ENCODE measurements at places on chromosomes 12 and 14. TPM values are rescaled to one million over a fixed set of nuclear protein-coding genes. Genes with fewer than 3 reads are reported as not detected.

- no peak for DNase-seq
- H3K4me3 ChIP-seq, result no peak overlapping the region
- no peaks in the 10 kb centered on the region for H3K36me3 ChIP-seq
Observed at GRCh38 chr14:77580477-77580876, 36.0 kb downstream of the SPTLC2 start.

- no peaks in the 10 kb centered on the region for H3K4me1 ChIP-seq
- no peaks in the 10 kb centered on the region for H3K27me3 ChIP-seq
- no peak overlapping the region for H3K27ac ChIP-seq
- H3K4me3 ChIP-seq, result no peak overlapping the region
- no peak for DNase-seq
Observed at GRCh38 chr12:19553175-19553574, 113.9 kb downstream of the AEBP2 start.

- H3K27ac ChIP-seq, result no peak overlapping the region
- no peaks in the 10 kb centered on the region for H3K36me3 ChIP-seq
- no peak overlapping the region for H3K4me3 ChIP-seq
- H3K27me3 ChIP-seq, result no peaks in the 10 kb centered on the region
- DNase-seq, result no peak
Observed at GRCh38 chr12:24408305-24408704, 458.8 kb upstream of the SOX5 start.

DNA sequence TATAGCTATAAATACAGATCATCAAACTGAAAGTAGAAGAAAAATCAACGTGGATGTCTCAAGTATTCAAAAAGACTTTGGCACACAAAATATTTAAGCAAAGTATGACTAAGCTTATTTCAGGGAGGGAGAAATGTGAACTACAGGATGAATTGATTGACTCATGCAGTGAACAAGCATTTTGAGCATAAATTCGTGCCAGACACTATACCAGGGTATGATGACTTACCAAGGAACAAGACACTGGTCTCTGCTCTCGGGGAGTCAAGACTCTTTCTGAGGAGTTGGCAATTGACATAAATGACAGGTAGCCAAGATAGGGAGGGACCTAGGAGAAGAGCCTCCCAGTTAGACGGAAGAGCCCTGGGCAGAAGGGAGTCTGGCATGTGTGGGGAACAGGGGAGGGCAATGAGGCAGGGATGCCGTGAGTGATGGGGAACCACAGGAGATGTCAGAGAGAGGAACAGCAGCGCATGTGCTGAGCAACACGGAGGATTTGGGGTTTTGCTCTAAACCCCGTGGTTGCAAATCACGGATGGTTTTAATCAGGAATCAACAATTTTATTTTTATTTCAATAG lies 115.2 kb downstream of the TMEM132D start:
- H3K4me3 ChIP-seq, result no peak overlapping the region
- H3K27me3 ChIP-seq, result no peaks in the 10 kb centered on the region
- no peaks in the 10 kb centered on the region for H3K4me1 ChIP-seq
- no peaks in the 10 kb centered on the region for H3K36me3 ChIP-seq
- no peak overlapping the region for H3K27ac ChIP-seq

GRCh38 chr14:49670475-49670874 lies 17.5 kb downstream of the POLE2 start:
- no peak for DNase-seq
- H3K4me1 ChIP-seq, result no peaks in the 10 kb centered on the region
- no peaks in the 10 kb centered on the region for H3K36me3 ChIP-seq
- H3K27ac ChIP-seq, result no peak overlapping the region

The OLR1 gene
- not detected for total RNA-seq

The KITLG gene
- total RNA-seq, result 54.6 TPM

Data from sigmoid colon (tissue), 7 donors.